T follicular helper cell (primary cell): ENCODE measurements at places on chromosomes 7 and 10.

DNA sequence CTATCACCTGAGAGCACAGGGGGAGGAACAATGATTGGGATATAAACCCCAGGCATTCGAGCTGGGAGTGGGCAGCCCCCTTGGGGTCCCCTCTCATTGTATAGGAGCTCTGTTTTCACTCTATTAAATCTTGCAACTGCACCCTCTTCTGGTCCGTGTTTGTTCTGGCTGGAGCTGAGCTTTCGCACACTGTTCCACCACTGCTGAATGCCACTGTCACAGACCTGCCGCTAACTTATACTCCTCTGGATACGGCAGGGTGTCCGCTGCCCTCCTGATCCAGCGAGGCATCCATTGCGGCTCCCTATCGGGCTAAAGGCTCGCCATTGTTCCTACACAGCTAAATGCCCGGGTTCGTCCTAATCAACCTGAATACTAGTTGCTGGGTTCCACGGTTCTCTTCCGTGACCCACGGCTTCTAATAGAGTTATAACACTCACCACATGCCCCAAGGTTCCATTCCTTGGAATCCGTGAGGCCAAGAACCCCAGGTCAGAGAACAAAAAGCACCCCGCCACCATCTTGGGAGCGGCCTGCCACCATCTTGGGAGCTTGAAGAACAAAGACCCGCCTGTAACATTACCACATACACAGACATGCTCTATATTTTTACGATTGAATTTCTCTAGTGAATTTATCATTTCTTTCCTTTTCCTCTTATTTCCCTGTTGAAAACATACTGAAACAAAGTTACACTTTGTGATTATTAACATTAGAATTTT, 9.0 kb downstream of the ZWINT start:
- no peak for DNase-seq

GRCh38 chr7:6612819-6613218, 2.6 kb upstream of the ZNF853 start:
- no peak for DNase-seq

GRCh38 chr7:105680505-105681187, 99.4 kb upstream of the EFCAB10 start:
- DNase-seq, result no peak

- no peak for DNase-seq
These were observed 18.7 kb downstream of the CCDC136 start for GRCh38 chr7:128810473-128810872.

DNA sequence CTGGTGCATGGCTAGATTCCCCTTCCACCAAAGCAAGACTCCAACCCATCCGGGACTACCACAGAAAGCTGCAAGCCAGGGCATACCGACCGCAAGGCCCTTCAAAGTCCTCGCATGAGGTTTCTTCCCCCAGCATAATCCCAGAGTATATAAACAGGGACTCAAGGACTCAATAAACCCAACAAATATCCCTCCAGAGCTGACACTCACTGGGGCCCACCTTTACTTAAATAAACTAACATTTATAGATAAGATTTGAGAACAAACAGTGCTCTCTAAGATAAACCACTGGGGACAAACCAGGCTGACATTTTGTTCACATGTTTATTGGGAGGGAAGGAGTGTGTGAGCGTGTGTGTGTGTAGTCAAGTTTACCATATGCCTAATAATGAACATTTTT, 138.2 kb downstream of the ADAM12 start:
- DNase-seq, result no peak

GRCh38 chr7:155348806-155349205, 51.1 kb downstream of the INSIG1 start:
- no peak for DNase-seq

GRCh38 chr7:123872908-123873307, 27.9 kb downstream of the HYAL4 start:
- no peak for DNase-seq

DNA sequence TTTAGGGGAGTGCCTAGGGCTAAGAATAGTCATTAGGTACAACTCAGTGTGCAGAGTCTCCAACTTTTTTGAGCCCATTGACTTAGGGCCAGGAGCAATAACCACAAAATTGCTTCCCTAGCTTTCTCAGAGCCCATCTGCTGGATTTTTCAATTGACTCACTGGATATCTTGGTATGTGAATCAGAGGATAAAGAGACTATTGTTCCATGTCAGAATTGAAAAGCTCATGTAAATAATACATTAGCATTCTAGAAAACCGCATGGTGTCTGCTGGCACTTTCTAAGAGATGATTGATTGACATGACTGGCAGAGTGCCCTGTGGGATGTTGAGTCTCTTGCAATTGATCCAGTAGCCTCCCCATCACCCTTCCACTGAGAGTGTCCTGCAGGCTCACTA, 246.2 kb downstream of the CCDC7 start:
- no peak for DNase-seq

DNA sequence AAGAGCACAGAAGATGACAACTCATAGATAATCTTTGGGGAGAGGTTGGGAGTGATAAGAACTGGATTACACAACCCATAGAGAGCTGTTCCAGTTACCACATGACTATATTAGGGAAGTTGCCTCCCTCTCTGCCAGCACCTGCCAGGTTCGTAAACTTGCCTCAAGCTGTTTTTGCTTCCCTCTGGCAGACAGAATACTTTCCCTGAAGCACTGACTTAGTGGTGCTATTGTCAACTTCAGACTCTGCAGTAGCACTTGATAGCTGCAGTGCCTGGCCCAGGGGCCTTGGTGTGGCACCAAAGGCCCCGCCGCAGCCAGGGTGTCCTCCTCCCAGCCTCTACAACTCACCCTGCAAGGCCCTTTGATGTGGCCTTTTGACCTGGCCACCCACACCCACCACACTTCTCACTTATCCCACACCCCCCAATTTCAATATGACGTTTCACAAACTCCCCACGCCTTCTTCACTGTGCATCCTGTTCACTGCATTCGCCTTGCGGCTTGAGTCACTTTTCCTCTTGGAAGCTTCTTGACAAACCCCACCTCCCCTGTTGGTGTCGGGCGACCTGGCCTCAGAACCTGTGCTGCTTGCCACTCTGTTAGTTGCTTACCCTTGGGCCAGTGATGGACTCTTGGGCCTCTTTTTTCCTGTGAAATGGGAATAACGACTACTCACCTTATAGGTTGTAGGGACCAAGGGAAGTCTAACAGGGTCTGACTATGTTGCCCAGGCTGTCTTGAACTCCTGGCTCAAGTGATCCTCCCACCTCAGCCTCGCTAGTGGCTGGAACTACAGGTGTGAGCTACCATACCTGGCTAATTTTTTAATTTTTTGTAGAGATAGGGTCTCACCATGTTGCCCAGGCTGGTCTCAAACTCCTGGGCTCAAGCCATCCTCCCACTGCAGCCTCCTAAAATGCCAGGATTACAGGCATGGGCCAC, 50.2 kb upstream of the PODXL start:
- DNase-seq, result no peak

GRCh38 chr7:15719311-15719710, 32.8 kb upstream of the MEOX2 start:
- no peak for DNase-seq
